GM19239 (cell line): ENCODE measurements at places on chromosomes 6 and 20.
A peak's percentile ranks its signal among the peaks of the same experiment; 100 is the strongest.

DNA sequence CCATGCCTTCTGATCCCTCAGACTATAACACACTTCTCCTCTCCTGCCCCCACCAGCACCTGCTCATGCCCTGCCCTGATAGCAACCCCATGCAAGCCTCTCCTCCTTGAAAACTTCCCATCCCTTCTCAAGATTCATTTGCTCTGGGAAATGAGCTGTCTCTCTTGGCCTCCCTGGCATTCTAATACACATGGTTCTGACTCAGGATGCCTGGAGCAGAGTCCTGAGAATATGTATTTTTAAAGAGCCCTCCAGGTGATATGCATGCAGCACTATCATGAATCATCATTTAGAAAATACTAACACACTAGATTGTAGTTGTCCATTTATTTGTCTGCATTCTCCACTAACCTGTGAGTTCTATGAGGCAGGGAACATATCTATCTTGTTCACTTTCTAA lies 26.6 kb downstream of the HDGFL1 start:
- DNase-seq: no peak

DNA sequence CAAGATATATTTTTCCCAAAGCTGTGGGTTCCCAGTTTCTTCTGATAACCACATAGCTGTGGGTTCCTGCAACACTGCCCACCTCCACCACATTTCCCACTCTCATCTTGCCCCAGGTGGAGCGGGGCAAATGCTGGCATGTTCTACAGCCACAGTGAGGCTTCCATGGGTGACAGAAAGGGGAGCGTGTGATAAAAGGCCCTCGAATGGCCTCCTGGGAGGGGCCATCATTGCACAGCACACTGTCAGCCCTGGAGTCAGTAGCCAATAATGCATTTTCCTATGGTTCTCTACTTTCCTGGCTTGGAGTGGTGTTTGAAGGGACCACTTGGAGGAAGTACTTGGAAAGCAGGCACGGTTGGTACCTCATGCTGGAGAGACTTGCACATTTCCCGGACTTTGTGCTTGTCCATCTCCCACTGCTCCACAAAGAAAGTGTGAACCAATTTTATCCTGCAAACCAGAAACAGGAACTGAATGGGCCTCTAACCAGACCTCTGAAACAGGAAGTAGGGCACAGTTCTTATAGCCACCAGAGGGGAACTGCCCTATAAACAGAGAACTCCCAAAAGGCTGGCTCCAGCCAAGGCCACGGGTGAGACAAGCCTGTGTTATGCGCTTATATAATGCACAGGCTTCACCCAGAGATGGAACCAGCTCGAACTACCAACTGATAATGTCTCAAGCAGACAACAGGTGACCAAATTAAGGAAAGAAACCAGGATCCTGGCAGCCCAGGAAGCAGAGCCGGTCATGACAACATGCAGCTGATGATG lies 8.6 kb downstream of the MAP3K5 start:
- no peak for DNase-seq

GRCh38 chr6:3176562-3177355 lies 19.4 kb upstream of the TUBB2A start:
- no peak for DNase-seq

GRCh38 chr20:23410916-23411695 lies 10.2 kb downstream of the NAPB start:
- no peak for DNase-seq

GRCh38 chr20:25195962-25196785 lies 662 bp downstream of the ENTPD6 start:
- no peak for DNase-seq

GRCh38 chr6:147677647-147678046 lies 169.2 kb downstream of the SAMD5 start:
- DNase-seq: no peak

- no peak for DNase-seq
Measured at GRCh38 chr20:32229251-32229747, 21.6 kb downstream of the POFUT1 start.

GRCh38 chr6:158472447-158472846 lies 87.4 kb upstream of the TMEM181 start:
- no peak for DNase-seq

- DNase-seq: no peak
Measured at GRCh38 chr20:61502433-61502832, 250.4 kb downstream of the CDH4 start.

- no peak for DNase-seq
Measured at GRCh38 chr6:38174806-38175495, 355.4 kb downstream of the ZFAND3 start.

DNA sequence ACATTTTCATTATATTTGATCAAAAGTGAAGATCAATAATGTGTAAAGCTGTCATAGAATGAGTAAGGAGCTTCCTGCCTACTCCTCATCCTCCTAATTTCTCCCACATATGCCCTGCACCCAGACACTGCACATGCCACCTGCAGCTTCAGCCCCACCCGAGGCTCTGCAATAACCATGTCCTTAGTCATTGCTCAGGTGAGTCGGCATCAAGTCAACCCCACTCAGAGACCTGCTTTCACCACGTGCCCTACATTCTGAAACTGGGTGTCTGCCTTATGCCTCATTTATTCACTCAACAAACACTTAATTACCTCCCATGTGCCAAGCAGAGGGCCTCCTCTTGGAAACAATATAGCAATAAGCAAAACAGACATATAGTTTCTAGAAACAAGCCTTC lies 15.4 kb upstream of the TNFAIP3 start:
- no peak for DNase-seq

DNA sequence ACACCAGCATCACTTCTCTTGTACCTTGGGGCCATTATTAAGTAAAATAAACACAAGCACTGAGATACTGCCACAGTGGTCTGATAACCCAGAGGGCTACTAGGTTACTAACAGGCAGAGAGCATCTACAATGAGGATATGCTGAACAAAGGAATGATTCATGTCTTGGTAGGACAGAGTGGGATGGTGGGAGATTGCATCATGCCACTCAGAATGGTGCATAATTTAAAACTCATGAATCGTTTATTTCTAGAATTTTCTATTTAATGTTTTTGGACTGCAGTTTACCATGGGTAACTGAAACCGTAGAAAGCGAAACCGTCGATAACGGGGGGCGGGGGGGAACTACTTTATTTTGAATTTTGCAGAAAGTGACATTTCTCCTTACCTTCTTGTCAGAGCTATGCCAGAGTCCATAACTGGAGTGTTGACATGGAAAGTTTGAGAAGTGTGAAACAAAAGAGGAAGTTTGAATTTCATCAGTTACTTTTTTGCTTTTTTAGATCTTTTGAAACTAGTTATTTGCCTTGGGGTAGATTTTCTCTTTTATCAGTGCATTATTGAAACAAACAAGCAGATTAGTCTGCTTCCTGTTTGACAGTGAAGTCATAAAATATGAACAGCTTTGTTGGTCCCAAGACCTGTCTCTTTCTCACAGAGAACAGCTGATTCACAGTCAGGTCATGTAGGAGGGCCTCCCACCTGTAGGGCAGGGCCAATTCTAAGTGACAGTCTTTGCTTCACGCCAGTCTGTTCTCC lies 124.9 kb downstream of the KLHL32 start:
- peak; percentile 24 for DNase-seq
